Occipital lobe (tissue), 3 donors: ENCODE measurements at places on chromosomes 7 and 10. TPM values are rescaled to one million over a fixed set of nuclear protein-coding genes. Genes with fewer than 3 reads are reported as not detected.

Gene STN1
- total RNA-seq: 3.1 TPM

Gene NPSR1
- total RNA-seq: not detected

Gene KCND2
- total RNA-seq: 51.5 TPM

Gene KLF6
- total RNA-seq: 91.9 TPM

Gene WEE2
- total RNA-seq: 0.16 TPM

DNA sequence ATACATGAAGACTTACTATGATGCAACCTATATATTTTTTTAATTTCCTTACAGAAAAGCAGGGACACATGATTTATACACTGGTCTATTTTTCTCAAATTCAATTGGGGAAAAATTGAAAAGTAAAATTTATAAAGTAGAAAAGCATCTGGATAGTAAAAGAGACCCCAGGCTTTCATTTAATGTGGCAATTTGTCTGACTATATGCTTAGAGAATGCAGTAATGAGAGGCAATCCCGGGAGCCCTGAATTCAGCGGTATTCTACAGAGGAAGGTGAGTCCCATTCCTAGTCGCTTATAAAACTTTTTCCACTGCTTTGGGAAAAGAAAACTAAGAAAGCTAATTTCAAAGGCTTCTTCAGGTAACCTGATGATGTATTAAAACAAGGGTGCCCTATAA, 167.1 kb downstream of the SEMA3D start:
- DNase-seq: no peak

DNA sequence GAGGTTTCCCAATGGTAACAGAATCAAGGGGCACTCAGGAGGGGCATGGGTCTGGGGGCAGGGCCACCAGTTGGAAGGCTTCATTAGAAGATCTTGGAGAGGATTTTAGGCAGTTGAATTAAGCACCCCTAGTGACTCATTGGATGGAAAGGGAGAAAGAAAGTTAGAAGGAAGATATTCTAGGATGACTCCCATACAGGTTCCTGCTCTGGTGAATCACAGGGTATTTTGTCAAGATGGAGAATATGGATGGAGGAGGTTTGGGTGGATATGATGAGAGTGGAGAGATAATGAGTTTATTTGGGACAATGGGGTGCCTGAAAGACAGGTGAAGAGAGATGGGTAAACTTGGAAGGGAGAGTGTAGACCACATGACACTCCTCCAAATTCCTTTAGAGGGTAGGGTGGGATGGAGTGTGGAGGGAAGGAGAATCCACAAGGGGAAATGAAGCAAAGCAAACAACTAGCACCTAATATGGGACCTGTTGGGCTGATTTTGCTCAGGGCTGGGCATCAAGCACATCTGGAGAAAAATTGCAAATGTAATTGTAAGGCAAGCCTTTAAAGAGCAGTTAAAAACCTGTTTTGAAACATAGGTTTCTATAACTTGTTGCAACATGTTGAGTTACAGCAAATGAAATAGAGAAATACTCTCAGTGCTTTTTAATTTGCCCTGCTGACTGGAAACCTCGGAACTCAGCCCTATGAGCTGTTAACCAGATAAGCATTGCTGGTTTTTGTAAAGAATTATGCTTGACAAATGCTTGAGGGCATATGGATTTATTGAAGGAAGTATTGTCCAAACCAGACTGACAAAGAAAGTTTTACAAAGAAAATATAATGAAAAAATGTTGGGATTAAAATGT, 2.9 kb upstream of the ENTPD7 start:
- no peak for DNase-seq

DNA sequence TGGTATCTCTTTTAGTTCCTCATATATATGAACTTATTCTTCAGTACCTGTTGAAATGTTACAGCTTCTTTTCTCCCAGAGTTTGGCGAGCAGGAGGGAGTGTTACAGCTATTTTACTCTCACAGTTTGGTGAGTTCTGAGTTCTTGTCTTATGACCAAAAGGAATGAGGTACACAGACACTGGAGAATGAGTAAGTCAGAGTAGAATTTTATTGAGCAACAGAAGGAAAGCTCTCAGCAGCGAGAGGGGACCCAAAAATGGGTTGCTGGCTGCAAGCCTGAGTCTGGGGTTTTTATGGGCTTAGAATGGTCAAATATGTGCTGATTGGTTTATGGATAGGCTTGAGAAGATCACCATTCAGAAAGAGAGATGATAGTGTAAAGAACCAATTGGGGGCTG, 175.2 kb downstream of the CDK14 start:
- no peak for DNase-seq

DNA sequence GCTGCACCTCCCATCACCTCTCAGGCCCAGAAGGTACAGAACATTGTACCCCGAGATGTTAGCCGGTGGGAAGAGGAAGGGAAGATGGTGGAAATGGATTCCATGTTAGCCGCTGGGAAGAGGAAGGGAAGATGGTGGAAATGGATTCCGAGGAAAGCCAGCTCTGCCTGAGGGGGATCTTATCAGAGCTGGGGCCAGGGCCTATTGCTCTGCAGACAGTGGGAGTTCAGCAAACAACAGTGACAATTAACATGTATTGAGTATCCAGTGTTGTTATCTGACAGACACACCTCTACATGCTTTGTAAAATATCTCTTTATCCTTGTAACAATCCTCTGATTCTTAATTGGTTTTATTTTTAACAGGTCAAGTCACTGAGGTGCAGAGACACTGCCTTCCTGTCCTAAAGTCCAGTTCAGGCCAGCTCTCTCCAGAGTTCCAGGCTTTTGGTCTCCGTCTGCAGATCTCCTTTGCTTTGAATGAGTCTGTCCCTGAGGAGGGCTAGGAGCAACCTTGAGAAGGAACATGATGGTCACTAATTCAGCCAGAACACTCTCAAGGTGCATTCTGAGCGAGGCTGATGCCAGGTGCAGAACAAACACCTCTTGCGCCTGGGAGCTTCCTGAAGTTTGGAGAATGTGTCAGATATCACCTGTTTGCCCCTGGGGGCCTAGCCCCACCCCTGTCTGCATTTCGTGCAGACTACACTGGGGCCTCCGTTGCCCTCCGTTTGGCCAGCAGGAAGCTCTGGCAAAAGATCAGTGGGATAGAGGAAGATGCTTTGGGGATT, 82.4 kb upstream of the PODXL start:
- no peak for DNase-seq

DNA sequence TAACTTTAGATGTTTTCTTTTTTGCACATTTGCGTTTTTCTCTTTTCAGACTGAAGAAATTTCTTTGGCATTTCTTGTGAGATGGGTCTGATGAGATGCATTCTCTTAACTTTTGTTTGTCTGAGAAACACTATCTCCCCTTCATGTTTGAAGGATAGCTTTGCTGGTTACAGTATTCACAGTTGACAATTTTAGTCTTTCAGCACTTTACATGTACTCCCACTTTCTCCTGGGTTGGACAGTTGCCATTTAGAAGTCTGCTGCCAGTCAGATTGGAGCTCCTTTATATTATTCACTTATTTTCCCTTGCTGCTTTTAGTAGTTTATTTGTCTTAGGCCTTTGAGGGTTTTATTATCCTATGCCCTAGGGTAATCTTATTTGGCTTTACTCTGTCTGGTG, 67.3 kb upstream of the VOPP1 start:
- DNase-seq: no peak

DNA sequence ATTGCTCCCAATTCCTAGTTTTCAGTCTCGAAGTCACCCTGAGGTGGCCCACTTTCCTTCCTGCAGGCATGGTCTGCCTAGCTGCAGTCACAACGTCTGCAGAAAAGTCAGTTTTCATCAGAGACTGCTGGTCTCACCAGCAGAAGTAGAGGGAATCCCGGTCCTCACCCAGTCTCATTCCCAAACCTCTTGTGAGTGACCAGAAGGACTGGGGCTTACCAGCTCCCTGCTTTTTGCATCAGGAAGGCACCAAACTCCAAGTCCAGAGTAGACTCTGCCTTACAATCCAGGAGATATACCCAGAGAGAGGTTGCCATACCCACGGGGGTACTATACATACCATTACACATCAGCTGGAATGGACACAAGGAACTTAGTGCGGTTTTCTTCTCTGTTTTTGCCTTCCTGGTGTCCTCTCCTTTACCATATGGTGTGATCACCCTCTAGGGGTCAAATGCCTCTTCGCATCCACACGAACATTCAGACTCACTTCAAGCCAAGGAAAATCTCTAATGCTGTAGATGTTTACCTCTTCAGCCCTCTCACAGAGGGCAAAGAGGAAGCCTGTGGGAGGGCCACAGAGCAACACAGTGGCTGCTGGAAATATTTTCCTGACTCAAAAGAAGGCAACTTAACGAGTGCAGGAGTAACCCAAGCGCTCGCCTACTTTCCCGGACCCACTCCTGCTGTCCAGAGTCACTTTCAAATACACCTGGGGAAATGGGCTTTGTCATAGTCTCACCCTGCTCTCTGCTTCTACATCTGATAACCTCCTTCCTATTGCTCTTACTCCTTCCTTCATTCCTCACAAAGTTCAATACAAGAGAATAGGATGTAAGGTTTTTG, 220.9 kb downstream of the C7orf25 start:
- DNase-seq: no peak

DNA sequence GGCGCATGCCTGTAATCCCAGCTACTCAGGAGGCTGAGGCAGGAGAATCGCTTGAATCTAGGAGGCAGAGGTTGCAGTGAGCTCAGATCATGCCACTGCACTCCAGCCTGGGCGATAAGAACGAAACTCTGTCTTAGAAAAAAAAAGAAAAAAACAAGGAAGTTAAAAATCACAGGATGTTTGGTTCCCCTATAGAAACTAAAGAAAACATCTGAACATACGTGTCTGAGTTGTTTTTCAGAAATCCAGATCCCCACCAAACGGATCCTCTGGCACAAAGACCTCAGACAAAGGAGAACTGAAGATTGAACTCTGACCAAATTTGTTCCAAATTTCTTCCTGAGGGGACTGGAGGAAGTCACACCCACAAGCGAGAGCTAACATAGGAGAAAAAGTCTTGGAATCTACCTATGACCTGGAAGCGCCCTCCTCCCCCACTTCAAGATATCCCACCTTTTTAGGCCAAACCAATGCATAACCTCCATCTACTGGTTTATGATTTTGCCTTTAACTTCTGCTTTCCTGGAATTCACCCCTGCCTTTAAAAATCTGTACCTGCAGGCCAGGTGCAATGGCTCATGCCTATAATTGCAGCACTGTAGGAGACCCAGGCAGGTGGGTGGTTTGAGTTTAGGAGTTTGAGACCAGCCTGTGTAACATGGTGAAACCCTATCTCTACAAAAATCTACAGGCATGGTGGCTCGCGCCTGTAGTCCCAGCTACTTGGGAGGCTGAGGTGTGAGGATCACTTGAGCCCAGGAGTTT, 19.7 kb upstream of the SIRT1 start:
- no peak for DNase-seq

DNA sequence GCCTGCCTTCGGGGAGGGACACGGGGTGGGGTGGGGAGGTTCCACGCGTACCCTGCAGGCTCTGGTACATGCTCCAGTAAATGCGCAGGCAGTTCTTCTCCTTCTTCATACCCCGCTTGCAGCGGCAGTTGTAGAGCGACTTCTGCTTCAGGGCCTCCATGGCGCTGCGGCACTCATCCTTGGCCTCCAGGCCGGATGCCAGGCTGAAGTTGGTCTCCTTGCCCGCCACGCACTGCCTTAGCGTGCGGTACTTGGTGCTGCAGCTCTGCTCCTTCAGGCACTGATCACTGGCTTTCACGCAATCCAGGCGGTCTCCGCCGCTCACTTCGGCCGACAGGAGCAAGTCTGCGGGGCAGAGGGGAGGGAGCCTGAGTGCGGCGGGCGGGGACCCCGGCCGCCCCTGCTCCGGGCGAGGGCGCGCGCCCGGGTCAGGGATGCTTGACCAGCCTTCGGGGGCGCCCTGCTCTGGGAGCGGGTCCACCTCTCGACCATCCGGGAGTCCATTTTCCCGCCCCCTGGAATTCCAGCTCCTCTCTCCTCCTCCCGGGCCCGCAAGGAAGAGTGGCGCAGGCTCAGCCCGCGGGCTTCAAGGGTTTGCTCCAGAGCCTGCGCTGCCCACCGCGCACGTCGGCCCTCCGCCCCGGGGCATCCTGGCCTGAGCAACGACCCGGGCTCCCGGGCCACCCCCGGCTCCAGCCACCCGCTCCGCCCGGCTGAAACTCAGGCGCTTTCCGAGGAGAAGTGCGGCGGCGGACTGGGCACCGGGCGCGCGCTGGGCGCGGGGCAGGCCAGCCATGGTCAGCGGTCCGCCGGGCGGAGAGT, 2.0 kb downstream of the GFRA1 start:
- no peak for DNase-seq

DNA sequence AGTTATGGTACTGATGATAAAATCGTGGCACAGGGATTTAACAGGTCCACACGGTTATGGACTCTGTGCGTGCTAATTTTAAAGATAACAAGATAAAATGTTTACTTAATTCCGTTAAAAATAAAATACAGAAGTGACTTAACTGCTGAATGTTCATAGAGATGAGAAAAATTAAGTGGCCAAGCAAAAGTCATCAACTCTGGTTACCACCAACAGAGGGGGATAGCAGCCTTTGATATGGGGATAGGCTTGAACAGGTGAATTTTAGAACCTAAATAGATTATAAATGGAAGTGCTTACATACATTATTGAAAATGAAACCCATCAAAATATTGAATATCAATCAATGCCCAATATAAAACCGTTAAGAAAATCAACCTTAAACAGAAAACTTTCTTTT, 245.0 kb downstream of the WDR37 start:
- DNase-seq: no peak

GRCh38 chr7:34158368-34159153, 253.2 kb downstream of the BMPER start:
- no peak for DNase-seq

- DNase-seq: no peak
These were observed 18.5 kb upstream of the FOXL3 start for GRCh38 chr7:271266-272107.

DNA sequence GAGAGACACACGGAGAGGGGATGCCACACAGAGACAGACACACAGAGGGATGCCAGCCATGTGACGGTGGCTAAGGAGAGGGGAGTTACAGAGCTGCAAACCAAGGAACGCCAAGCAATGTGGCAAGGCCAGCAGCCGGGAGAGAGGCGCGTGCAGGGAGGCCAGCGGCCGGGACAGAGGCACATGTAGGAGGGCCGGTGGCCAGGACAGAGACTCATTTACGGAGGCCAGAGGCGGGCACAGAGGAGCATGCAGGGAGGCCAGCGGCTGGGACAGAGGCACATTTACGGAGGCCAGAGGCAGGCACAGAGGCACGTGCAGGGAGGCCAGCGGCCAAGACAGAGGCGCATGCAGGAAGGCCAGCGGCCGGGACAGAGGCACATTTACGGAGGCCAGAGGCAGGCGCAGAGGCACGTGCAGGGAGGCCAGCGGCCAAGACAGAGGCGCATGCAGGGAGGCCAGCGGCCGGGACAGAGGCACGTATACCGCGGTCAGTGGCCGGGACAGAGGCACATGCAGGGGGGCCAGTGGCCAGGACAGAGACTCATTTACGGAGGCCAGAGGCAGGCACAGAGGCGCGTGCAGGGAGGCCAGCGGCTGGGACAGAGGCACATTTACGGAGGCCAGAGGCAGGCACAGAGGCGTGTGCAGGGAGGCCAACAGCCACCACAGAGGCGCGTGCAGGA, 40.4 kb downstream of the INSIG1 start:
- no peak for DNase-seq

GRCh38 chr10:21584834-21585530, 51.0 kb downstream of the MLLT10 start:
- no peak for DNase-seq
